NCI-H2029 (cell line): ENCODE measurements at places on chromosomes 6 and 20.
A peak's percentile ranks its signal among the peaks of the same experiment; 100 is the strongest.

DNA sequence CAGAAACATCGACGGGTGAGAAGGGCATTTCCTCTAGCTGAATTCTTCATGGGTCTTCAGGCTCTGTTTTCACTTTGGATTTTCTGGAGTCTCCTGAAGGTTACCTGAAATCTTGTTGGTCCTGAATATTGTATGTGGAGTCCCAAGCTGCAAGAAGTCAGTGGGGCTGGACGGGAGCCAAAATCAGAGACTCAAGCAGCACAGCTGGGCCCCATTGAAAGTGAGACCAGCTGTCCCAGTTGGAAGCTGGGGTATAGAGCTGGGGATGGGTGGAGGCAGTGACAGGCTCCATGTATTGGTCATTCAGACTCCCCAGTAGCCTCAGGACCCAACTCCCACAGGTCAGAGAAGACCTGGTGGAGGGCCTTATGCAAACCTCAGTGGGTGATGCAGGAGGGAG lies 111.3 kb upstream of the MLN start:
- DNase-seq = no peak

GRCh38 chr6:3456898-3457709 lies at the start of gene SLC22A23:
SLC22A23 (minus strand) TSS chr6:3457050; CDS start chr6:3456559, 491 bp downstream.
- DNase-seq = peak; percentile 93

- no peak for DNase-seq
These were observed 262.5 kb downstream of the GJA1 start for GRCh38 chr6:121697921-121698320.

- peak; percentile 20 for DNase-seq
These were observed 9.5 kb upstream of the SFT2D1 start for GRCh38 chr6:166351715-166352285.

DNA sequence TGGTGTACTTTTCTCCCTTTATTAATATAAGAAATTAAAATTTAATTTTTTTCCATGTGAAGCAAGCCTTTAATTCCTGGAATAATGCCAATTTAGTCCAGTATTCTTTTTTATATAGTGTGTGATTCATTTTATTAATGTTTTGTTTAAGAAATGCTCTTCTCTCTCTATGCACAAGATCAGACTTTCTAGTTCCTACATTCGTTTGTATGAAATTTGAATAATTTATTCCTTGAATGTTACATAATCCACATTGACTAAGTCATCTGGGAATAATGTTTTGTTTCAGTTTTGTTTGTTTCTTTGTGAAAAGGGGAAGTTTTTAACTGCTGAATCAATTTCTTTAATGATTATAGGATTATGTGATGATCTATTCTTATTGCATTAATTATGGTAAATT lies 181.4 kb upstream of the ID4 start:
- no peak for DNase-seq

DNA sequence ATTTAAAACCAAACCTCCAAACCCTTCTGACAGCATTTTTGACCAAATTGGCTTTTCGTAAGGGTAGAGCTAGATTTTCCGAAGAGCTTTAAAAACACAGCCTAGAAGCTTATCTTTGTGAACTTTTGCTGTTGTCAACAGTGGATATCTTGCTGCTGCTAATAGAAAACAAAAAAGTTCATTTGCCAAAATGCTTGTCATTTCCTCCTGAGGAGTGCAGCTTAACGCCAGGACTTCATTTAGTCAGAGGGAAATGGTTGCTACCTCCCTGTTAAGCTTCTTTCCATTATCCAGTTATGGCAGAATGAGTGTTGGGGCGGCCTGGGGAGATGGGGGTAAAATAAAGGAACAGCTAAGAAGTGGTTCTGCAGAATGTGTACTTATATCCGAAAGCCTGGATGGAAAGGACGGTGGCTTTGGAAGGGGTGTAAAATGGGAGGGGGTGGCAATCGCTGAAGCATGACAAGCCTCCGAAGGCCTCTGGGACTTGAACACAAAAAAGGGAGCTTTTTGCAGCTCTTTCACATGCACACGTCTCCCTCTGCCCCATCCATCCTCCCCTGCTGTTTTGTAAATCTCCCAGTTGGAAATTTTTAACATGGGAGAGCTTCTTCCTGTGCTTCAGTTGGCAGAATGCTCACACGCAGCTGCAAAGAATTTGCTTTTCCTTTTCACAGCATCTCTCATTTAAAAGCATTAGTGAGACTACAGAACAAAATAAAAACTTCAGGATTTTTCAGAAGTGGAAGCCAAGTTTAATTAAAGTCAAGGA lies 22.5 kb downstream of the JARID2 start:
- DNase-seq = no peak
